ENCODE measurements at places on chromosomes 3 and 15. TPM values are rescaled to one million over a fixed set of nuclear protein-coding genes. Genes with fewer than 3 reads are reported as not detected.

- no peak for DNase-seq
Measured at GRCh38 chr15:89075846-89076245, 12.4 kb upstream of the ABHD2 start.

GRCh38 chr3:71872256-71872655, 87.3 kb upstream of the PROK2 start:
- no peak for DNase-seq

HTR3E gene
- total RNA-seq = not detected

IQCF5 gene
- not detected for total RNA-seq

- no peak for DNase-seq
Measured at GRCh38 chr15:90808517-90809235, 59.7 kb upstream of the FURIN start.

All from activated CD4-positive, alpha-beta T cell treated with anti-CD3 and anti-CD28 coated beads for 36 hours (primary cell).